ENCODE measurements at places on chromosomes 3 and 15.

DNA sequence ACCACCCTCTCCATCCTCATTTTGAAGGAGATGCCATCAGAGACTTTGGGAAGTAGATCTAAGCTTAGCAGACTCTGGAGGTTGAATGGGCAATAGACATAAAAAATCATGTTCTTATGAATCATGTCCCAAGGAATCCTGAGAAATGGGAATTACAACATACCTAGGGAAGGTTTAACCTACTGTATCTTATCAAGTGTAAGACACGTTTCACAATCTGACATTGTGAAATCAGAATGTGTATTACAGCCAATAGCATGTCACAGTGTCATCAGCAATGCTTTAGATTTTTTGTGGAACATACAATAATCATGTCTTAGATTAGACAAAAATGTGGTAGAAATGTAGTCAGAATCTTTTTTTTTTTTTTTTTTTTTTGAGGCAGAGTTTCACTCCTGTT, 332.4 kb upstream of the TLE3 start:
- no peak for DNase-seq

GRCh38 chr3:29468187-29468586, 187.3 kb downstream of the RBMS3 start:
- no peak for DNase-seq

DNA sequence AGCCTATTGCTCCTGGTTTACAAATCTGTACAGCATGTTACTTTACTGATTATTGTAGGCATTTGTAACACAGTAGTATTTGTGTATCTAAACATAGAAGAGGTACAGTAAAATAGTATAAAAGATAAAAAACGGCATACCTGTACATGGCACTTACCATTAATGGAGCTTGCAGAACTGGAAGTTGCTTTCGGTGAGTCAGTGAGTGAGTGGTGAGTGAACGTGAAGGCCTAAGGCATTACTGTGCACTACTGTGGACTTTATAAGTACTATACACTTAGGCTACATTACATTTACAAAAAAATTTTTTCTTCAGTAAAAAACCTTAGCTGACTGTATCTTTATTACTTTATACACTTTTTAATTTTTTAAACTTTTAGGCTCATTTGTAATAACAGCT, 90.9 kb downstream of the RAP2B start:
- no peak for DNase-seq

DNA sequence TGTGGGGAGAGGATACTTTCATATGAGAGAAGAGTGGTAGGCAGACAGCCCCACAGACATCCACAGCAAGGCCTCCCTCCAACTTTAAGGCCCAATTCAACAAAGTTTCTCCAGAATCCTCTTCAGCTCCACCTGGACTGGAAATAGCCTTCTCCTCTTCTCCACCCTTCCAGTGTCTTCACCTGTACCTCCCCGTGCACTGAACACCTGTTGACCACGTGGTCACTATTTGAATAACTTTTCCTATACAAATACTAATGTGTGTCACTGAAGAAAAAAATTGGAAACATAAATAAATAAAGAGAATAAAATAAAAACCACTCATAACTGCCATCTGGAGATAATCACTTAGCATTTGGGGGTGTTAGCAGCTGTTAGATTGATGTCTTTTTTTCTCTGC, 52.9 kb downstream of the CCNL1 start:
- DNase-seq = no peak
